B cell (primary cell): ENCODE measurements at places on chromosomes 3 and 15. TPM values are rescaled to one million over a fixed set of nuclear protein-coding genes. Genes with fewer than 3 reads are reported as not detected.

The GPR27 gene
- total RNA-seq: not detected in 2 replicates

The FYTTD1 gene
- total RNA-seq: 110 and 121 TPM in 2 replicates

The CCR3 gene
- total RNA-seq: not detected in 2 replicates

The GPR160 gene
- 17.5 and 17.7 TPM in 2 replicates for total RNA-seq

The TIPARP gene
- total RNA-seq: 40.9 and 42.5 TPM in 2 replicates

The FSTL1 gene
- not detected in 2 replicates for total RNA-seq

The MEGF11 gene
- total RNA-seq: 0.34 TPM in 1 of 2 replicates, not detected in the other

The C2CD4B gene
- total RNA-seq: not detected in 2 replicates

The ACOX2 gene
- total RNA-seq: not detected in 2 replicates

The NANOGP8 gene
- not detected in 2 replicates for total RNA-seq

GRCh38 chr3:40096661-40097111 lies 212.8 kb upstream of the EIF1B start:
- DNase-seq: no peak

GRCh38 chr3:56294286-56294685 lies 174.0 kb downstream of the ERC2 start:
- no peak for DNase-seq

GRCh38 chr3:73674280-73674679 lies 49.5 kb upstream of the PDZRN3 start:
- no peak for DNase-seq

- no peak for DNase-seq
Observed at GRCh38 chr3:123385981-123386380, 62.9 kb downstream of the ADCY5 start.

- DNase-seq: peak; percentile 65
Observed at GRCh38 chr3:30199096-30199759, 407.2 kb upstream of the TGFBR2 start.

GRCh38 chr3:174295306-174296092 lies 563.6 kb upstream of the NAALADL2 start:
- no peak for DNase-seq

DNA sequence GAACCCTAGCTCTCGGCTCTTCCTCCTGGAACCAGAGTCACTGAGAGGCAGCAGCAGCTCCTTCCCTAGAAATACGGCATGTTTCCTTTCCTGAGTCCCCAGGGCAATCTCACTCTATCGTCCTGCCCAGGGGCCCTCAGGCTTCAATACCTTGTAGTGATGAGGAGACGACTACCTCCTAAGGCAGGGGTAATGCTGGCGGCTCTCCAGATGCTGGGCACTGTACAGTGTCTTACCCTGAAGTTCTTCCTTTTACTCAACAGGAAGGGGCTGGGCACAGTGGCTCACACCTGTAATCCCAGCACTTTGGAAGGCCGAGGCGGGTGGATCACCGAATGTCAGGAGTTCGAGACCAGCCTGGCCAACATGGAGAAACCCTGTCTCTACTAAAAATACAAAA lies 13.5 kb downstream of the TMEM44 start:
- DNase-seq: no peak

GRCh38 chr3:129514110-129514509 lies 14.3 kb upstream of the RHO start:
- DNase-seq: no peak

- no peak for DNase-seq
Observed at GRCh38 chr15:39432912-39433348, 147.9 kb upstream of the THBS1 start.

DNA sequence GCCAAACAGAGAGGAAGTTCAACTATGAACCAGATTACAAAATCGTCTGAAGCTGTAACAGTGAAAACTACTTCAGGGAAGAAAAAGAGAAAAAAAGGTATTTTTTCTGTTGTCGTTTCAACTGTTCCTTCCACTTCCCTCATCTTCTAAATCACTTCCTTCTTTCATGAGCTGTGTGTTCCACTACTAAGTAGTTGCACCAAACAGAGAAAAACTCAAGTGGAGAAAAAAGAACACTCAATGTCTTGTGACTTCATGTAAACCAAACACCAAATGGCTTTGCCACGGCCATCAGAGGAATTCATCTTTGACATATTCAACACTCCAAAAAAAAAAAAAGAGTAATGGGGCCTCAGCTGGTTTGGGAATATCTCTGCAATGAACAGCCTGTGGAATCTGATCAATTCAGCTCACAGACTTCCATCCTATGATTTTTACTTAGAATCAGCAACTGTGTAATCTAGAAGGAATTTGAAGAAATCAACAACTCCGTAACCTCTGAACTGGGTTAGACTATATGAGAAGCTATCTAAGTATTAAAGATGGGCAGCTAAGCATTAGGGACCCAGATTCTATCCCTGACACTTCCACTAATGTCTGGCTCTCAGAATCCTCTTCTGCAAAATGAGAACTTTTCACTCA lies 47.5 kb upstream of the RNF7 start:
- DNase-seq: peak; percentile 12

DNA sequence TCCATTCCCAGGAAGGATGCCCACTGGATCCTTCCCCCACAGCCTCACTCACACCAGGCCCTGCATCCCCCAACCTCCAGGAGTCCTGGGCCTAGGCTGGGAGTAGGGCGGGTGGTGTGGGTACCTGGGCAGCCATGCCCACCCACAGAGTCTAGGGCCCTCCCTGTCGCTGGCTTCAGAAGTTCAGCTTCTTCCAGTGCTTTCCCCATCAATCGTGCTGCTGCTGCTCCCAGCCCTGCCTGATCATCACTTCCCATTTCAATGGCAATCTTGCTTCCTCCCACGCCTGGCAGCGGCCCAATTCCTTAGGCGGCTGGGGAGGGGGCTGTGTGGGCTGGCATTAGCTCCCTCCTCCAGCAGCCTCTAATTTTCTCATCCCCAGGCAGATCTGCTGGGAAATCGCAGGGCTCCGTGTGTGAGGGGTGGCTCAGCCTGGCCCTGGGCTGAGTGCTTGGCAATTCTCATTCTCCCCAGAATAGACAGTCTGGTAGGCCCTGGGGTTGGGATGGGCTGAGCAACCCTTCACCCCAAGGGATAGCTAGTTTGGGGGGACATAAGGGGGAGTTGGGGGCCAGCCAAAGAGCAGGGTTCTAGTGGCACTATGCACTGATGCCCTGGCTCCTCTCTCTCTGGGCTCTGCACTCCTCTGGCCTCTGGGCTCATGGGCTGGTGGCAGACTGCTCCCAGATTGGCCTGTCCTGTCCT lies 66.4 kb downstream of the SCN5A start:
- no peak for DNase-seq

DNA sequence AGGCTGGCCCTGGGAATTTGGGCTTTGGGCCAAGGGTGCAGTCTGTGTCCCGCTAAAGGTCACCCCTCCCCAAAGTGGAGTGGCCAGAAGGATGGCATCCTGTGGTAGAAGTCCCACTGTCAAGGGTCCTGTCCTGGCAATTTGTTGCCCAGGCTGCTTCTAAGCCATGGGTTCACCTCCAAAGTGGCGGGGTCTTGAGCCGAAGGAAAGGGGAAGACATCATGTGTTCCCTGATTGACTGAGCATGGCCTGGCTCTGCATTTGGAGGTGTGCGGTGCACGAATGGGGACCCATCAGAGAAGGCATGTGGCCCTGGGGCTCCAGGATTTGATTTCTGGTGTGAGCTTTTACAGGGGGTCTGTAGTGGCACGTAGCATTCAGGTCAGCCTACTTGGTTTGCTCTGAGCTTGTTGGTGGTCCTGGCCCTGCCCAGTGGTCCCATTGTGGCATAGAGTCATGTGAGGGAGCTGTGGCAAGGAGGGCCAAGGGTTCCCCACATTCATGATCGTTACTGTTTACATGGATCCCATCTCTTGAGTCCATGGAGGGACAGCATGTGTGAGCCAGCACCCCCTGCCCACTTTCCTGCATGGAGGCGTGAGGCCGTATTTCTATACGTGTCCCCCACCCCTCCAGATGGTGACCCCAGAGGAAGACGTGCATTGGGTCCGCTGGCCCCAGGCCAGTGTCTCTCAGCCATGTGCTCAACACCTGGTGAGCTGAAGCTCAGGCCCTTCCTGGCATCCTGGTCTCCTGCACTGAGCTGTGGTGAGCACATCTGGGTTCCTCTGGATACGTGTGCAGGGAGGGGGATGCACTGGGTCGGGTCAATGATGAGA lies 225.1 kb downstream of the SNRPN start:
- no peak for DNase-seq

DNA sequence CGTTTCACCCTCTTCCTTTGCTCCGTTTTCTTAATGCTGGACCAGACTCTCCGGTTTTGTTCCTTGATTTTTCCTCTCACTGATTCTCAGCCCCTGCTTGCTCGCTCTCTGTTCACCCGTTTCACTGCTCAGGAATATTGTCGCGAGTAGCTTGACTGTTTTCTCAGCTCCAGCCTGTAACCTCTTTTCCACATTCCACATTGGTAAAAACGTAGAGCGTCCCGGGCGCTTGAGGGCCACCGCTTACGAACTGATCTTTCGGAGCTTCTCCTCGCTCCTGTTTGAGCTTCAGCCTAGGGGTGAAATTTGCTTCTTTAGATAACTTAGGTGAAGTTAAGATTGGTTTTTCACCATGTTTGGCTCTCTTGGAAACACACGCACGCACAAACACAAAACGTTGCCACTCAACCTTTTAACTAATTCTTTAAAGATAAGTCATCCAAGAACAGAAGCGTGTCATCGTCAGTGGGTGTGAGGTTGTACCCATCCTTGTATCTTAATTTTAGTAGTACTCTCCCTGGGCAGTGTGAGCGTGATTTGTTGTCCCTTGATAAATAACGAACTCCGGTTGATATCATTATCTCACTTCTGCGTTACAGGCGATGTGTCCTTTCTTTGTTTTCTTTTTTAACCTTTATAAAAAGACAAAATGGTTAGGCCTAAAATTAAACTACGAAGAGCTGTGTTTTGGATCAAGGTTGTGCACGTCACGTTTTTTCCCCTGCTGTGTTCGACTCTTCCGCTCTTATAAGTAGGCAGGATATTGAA lies 1.0 kb downstream of the PAK2 start:
- DNase-seq: peak; percentile 52

GRCh38 chr15:23441204-23441603 lies 5.8 kb downstream of the GOLGA6L2 start:
- no peak for DNase-seq
